ENCODE measurements at places on chromosomes 1 and 21.

DNA sequence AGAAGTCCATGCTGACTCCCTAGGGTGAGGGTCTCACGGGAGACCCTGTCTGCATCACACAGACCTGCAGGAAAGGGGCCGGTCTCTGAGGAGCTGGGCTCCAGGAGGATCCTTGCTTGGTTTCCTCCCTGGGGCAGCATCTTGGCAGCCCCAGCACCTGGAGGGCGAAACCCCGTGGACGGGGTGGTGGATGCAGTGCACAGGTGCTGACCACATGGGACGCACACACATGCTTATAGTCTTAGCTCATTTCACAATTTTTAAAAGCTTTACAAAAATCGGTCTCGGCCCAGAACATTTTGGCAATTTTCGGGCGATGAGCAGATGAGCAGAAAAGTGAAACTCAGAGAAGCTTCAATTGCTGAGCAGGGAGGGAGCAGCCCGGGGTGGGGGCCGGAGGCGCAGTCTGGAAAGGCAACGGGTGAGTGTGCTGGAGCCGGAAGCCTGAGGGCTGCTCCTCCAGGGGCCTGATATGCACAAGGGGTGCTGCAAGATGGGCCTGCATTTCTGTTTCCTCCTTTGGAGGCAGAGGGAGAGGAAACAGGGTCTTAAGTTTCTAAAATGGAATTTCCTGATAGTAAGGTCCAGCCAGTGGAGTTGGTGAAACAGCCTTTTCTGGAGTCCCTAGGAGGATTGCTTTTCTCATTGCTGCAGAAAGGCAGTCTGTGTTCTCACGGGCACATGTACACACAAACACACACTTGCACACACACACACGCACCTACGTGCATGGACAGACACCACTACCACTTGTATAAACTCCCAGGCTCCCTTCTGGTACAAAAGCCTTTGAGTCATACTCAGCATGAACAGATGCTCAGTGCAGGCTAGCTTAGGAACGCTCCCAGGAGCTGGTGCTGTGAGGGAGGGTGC lies 60.6 kb downstream of the SCCPDH start:
- DNase-seq: no peak

GRCh38 chr21:33259428-33259827 lies 6.7 kb upstream of the IL10RB start:
- no peak for DNase-seq

- no peak for DNase-seq
Observed at GRCh38 chr1:70048336-70049094, 156.9 kb downstream of the LRRC40 start.

GRCh38 chr1:109846162-109846561 lies 64.5 kb upstream of the CSF1 start:
- DNase-seq: no peak

DNA sequence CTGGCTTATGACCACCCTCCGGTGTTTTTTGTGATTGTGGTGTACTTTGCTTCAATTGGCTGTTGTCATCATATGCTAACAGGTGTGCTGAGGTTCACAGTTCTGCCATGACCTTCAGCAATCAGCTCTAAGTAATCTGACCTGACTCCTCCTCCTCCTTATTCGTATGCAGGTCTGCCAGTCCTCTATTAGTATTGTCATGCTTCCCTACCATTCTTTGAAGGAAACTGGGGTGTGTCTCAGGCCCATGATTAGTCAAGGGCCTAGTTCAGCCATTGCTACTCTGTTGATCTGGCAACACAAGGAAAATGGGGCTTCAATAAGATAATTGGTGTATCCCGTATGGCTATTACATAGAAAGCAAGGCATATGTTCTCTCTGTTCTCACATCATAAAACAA lies 332.3 kb upstream of the DPYD start:
- DNase-seq: no peak

- DNase-seq: no peak
Observed at GRCh38 chr1:245500546-245500945, 345.8 kb downstream of the KIF26B start.

- no peak for DNase-seq
Observed at GRCh38 chr1:44616284-44616990, 57.8 kb downstream of the TMEM53 start.

GRCh38 chr1:2379733-2380404 lies 11.5 kb downstream of the MORN1 start:
- DNase-seq: no peak

GRCh38 chr21:34093083-34093482 lies 19.7 kb downstream of the MRPS6 start:
- DNase-seq: no peak

GRCh38 chr1:30700528-30701257 lies 22.7 kb downstream of the MATN1 start:
- peak; percentile 95 for DNase-seq

DNA sequence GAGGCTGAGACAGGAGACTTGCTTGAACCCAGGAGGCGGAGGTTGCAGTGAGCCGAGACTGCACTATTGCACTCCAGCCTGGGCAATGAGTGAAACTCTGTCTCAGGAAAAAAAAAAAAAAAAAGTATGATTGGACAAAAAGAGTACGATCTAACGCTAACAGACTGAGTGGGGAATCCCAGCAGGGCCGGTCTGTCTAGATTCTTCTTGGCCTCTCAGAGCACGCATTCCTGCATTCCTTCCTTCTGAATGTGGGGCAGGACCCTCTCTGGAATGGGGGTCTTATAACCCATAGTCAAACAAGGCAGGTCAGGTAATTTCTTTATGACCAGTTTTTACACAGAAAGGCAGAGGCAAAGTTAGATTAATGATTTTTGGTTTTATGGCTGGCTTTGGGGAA lies 92.0 kb upstream of the PPM1J start:
- DNase-seq: no peak

DNA sequence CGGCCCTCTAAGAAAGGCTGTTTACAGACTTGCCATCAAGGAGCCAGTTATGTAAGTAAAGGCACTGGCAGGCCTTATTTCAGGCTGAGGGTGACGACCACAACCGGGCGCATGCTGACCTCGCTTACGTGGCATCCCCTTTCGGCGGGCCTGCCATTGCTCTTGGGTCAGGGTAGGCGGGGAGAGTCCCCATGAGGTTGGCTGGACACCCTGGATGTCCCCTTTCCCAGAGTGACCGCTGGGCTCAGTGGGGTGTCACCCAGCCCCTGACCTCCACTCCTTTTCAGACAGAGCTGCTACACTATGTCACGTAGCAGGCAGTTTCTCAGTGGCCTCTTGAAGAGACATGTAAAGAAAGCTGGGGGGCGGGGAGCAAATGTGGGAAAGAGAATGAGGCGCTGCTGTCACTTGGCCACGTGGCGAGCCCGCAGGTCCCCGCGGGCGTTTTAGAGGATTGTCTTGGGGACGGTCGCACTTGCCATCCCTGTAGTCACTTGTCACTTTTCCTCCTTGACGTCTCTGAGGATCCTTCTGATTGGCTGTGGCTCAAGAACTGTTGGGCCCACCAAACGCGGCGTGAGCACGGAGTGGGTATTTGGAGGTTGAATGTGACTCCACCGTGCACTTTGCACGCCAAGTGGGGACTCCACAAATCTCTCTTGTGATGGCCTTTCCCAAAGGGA lies 42.2 kb downstream of the SLC37A1 start:
- DNase-seq: no peak

DNA sequence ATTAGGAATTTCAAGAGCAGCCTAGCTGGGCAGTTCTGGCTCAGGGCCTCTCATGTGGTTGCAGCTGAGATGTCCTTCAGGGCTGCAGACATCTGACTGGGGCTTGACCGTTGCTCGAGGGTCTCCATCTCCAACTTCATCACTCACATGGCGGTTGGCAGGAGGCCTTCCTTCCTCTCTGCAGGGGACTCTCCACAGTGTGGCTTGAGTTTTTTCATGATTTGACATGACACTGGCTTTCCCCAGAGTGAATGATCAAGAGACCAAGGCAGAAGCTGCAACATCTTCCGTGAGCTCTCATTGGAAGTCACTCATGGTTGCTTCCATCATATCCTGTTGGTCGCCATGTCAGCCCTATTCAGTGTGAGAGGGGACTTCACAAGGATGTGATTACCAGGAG lies 74.6 kb downstream of the RUNX3 start:
- peak; percentile 52 for DNase-seq

- no peak for DNase-seq
Observed at GRCh38 chr1:156832434-156832833, 15.8 kb upstream of the SH2D2A start.

GRCh38 chr1:78490861-78491450 lies at the start of gene PTGFR:
PTGFR (plus strand) TSS chr1:78490974; CDS start chr1:78492744, 1,770 bp downstream.
- no peak for DNase-seq

- no peak for DNase-seq
Observed at GRCh38 chr1:7207875-7208646, 422.8 kb downstream of the CAMTA1 start.

DNA sequence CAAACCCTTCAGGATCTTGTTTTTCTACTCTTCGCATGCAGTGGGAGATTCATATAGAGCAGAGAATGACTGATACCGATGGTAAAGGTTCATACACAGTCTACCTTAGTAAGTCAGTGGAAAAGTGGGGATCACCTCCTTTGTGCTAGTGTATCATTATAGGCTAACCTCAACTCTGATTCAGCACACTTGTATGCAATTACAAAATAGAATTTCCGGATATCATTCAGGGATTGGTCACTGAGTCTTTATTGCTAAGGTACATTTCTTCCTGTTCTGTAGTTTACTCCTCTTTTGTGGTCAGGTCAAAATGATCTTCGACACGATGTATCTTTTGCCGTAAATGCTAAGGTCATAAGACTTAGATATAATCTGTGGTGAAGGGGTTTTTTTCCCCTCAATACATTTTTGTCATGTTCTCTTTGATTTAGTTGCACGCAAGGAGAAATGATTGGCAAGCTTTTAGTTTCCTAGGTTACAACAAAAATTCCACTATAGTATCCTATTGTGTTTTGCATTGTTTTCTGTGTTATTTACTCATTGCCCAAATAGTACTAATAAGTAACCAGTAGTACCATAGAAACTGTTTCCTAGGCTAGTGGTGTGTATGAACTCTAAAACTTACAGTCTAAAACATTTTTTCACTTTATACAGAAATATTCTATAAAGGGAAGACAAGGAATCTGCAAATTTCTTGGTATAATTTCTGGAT lies 35.7 kb upstream of the PLA2G4A start:
- DNase-seq: no peak

GRCh38 chr1:11564237-11564636 lies 85.3 kb downstream of the DISP3 start:
- DNase-seq: no peak

- DNase-seq: no peak
Observed at GRCh38 chr21:39097335-39097861, 85.9 kb downstream of the PSMG1 start.

GRCh38 chr1:98072047-98072446 lies 151.2 kb upstream of the DPYD start:
- no peak for DNase-seq

DNA sequence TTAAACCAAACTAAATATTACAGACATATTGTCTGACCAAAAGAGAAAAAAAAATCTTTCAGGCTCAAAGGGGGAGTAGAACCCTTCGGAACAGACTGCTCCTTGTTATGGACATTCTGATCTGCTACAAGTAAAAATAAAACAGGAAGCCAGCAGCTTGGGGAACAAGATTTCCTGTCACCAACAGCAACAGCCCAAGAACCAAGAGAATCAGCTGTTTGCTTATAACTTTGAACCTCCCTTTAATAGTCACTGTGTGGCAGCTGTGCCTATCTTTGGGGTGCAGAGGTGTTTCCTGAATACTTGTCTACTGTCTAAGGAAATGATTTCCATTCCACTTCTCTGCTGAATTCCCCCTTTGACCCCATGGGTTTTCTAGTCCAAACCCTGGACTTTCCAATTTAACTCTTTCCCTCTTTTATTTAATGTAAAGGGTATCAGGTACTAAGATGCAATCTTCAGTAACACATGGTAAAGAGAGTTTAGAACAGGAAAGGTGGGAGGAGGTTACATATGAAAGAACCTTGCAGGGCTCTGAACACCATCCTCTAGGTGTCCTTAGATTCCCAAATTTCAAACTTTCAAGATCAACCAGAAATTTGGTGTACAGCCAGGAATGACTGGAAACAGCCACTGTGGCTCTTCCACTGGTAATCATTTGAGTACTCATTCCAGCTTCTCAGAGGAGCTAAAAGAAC lies 38.6 kb downstream of the GPR3 start:
- no peak for DNase-seq

DNA sequence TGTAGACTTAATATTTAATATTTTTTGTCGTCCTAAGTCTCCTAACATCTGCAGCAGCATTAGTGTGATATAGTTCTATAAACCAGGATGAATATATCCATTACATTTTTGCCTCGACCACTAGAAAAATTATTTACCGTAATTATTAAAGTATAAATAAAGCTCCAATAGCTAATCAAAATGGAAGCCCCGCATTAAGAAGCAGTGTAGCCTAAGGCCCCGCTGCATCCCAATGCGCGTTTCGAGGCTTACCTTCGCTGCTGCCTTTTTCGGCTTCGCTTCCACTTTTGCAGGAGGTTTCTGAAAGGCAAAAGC lies 891 bp downstream of the HMGN1 start:
- DNase-seq: no peak

- DNase-seq: no peak
Observed at GRCh38 chr1:116259663-116260062, 113.4 kb upstream of the ATP1A1 start.

DNA sequence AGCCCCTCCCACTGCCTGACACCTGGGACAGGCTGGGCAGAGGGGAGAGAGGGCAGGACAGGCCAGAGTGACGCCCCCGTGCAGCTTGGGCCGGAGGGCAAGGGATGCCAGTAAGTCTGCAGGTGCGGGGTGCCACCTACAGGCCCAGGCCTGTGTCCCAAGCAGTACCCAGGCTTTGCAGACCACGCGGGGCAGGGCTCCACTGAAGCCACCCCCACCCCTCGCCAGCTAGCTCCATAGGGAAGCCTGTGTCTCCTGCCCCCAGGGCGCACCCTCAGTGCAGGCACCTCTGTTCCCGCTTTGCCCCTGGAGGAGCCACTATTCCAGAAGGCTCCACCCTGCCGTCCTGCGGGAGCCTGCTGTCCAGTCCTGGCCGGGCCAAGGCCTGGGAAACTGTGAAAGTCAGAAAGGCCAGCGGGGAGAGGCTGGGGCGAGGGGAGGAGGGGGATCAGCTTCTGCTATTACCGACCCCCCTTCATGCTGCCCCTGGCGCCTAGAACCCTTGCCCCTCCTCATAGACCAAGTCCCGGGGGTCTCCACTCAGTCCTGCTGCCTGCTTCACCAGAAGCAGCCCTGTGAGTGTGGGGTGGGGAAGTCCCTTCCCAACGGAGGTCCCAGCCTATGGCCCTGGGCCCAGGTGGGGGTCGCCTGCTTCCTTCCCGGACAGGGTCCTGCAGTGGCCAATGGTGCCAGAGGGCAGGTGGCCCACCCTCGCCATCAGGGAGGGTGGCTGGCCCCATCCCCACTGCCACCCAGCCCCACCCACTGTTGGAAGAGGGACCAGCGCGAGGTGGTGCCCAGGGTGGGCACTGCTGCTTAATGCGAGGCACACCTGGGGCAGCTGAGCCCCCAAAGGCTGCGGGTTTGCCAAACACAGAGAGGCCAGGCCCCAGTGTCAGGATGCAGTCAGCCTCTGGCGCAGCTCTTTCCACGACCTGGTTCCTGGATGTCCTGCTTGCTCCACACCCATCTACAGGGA lies 54.4 kb downstream of the KCNAB2 start:
- DNase-seq: no peak

GRCh38 chr1:100581096-100581705 lies 43.3 kb downstream of the GPR88 start:
- DNase-seq: no peak

GRCh38 chr21:42495765-42496119 lies 282 bp downstream of the RSPH1 start:
- no peak for DNase-seq

All from vagina (tissue), 2 donors.